Osteocyte (in vitro differentiated cells): ENCODE measurements at places on chromosomes 4 and X. TPM values are rescaled to one million over a fixed set of nuclear protein-coding genes. Genes with fewer than 3 reads are reported as not detected.

DNA sequence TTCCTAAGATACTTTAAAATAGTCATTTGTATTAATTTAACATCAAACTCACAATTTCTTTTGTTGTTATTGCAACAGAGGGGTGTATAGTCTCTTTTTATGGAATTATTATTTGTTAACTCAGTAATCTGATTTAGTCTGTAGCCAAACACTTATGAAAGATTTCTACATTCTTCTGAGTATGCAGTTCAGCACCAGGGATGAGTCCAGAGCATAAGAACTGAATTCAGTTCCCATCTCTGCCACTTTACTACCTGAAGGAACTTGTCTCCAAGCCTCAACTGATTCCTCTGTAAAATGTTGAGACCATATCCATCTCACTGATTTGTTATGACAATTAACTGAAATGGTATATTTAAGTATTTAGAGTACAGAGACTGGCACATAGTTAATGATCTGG, 45.5 kb downstream of the METTL14 start:
- H3K4me3 ChIP-seq = no peak overlapping the region
- no peak for DNase-seq
- H3K27ac ChIP-seq = peak overlapping the region; percentile 81
- peaks cover 72% of the 10 kb centered on the region for H3K4me1 ChIP-seq

- no peak overlapping the region for H3K27ac ChIP-seq
- H3K4me3 ChIP-seq = no peak overlapping the region
- no peak for DNase-seq
Measured at GRCh38 chrX:10172877-10173276, 16.1 kb downstream of the CLCN4 start.

- H3K4me1 ChIP-seq = no peaks in the 10 kb centered on the region
- no peaks in the 10 kb centered on the region for H3K36me3 ChIP-seq
- DNase-seq = no peak
- no peak overlapping the region for H3K4me3 ChIP-seq
- no peak overlapping the region for H3K27ac ChIP-seq
- H3K27me3 ChIP-seq = peaks cover 23% of the 10 kb centered on the region
Measured at GRCh38 chrX:15564981-15565579, 35.7 kb downstream of the ACE2 start.

GRCh38 chr4:118762730-118763477, 73.0 kb downstream of the SEC24D start:
- no peak overlapping the region for H3K4me3 ChIP-seq
- H3K27ac ChIP-seq = peak overlapping the region; percentile 72
- no peaks in the 10 kb centered on the region for H3K27me3 ChIP-seq
- peaks cover 83% of the 10 kb centered on the region for H3K4me1 ChIP-seq
- DNase-seq = no peak

DNA sequence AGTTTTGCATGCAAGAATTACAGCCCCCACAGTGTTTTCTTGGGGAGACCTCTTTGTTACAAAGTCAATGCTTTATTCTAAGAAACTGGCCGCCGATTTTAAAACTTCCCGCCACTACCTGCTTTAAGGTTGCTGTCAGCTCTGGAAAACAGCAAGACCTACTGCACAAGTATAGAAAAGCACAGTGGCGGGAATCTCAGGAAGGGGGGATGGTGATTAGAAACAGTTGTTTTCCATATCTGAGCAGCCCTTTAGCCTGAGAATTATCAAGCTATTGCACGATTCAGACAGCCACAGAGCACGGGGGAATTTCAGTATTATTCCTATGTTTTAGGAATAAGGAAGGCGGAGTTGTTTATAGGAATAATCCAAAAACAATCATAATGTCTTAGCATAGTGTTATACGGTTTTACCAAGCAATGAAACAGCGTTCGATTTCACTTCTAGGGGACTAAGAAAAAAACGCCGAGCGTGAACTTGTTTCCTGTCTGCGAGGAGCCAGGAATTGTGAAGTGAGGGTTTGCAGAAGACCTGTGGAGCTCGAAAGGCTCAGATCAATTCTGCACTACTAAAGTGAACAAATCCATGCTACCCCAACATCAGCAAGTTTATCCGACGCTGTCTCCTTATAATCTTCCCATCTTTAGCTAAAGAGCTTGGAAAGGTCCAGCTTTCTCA, 81.3 kb downstream of the HMGN5 start:
- H3K36me3 ChIP-seq = no peaks in the 10 kb centered on the region
- H3K27me3 ChIP-seq = peaks cover 12% of the 10 kb centered on the region
- peaks cover 8% of the 10 kb centered on the region for H3K4me1 ChIP-seq
- no peak for DNase-seq

DNA sequence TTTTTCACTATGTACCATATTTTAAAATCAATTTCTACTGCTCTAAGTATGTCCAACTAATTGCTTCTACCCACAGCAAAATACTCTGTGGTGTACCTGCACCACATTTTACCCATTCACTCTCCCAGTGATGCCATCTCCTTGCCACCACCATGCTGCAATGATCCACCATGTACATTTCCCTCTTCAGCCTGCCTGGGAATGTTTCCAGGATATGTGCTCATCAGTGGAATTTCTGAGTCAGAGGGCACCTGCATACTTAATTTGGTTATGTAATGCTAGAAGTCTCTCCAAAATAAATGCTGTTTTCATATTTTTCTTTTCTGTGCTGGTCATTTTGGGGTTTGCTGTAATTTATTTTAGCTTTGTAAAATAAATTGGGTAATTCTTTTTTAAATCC, 33.2 kb upstream of the OCIAD2 start:
- no peak for DNase-seq
- H3K4me1 ChIP-seq = peaks cover 12% of the 10 kb centered on the region
- H3K4me3 ChIP-seq = no peak overlapping the region
- H3K27ac ChIP-seq = peak overlapping the region; percentile 81
- no peaks in the 10 kb centered on the region for H3K36me3 ChIP-seq

DNA sequence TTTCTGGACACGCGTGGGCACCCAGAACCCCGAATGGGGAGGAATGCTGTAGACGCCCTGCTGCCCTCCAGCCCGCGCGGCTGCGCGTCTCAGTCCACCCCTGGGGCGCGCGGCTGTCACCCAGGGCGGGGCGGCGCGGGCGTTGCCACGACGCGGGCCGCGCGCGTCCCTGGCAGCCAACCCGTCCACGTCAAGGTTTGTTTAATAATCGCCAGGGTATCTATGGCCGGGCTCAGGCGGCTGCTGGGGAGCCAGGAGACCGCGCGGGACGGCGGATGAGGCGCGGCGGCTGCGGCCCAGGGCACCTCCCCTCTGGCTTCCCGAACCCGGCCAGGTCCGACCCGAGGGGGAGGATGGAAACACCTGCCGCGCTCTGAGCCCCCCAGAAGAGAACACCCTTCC, at the start of gene SPATA18:
Gene SPATA18, plus strand, starts transcription at position 92 of the 402 bp plus-strand sequence. CDS start 401 bp downstream, outside the sequence.
- peaks cover 32% of the 10 kb centered on the region for H3K27me3 ChIP-seq
- peaks cover 2% of the 10 kb centered on the region for H3K36me3 ChIP-seq
- peaks cover 12% of the 10 kb centered on the region for H3K4me1 ChIP-seq
- H3K4me3 ChIP-seq = peak within 1 kb of the TSS; percentile 87
- DNase-seq = no peak
- peak within 1 kb of the TSS; percentile 92 for H3K27ac ChIP-seq

DNA sequence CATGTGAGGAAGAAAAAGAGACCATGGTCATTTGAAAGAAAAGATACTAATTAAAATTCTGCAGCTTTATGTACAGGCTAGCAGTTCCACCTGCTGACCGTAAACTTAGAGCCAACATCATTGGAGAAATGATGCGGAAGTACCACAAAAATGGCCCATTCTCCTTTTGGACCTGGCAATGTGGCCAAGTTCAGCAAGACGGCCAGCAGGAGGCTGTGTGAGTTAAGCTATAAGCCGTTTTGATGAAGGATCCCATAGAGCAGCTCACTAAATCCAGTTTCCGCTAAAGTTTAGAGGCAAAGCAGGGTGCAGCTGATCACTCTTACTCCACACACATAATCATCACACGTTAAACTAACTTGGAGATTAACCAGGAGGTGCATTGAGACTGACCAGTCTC, 133.8 kb downstream of the LDB2 start:
- no peak overlapping the region for H3K27ac ChIP-seq
- peaks cover 6% of the 10 kb centered on the region for H3K4me1 ChIP-seq
- H3K27me3 ChIP-seq = no peaks in the 10 kb centered on the region
- no peak overlapping the region for H3K4me3 ChIP-seq
- DNase-seq = no peak

DNA sequence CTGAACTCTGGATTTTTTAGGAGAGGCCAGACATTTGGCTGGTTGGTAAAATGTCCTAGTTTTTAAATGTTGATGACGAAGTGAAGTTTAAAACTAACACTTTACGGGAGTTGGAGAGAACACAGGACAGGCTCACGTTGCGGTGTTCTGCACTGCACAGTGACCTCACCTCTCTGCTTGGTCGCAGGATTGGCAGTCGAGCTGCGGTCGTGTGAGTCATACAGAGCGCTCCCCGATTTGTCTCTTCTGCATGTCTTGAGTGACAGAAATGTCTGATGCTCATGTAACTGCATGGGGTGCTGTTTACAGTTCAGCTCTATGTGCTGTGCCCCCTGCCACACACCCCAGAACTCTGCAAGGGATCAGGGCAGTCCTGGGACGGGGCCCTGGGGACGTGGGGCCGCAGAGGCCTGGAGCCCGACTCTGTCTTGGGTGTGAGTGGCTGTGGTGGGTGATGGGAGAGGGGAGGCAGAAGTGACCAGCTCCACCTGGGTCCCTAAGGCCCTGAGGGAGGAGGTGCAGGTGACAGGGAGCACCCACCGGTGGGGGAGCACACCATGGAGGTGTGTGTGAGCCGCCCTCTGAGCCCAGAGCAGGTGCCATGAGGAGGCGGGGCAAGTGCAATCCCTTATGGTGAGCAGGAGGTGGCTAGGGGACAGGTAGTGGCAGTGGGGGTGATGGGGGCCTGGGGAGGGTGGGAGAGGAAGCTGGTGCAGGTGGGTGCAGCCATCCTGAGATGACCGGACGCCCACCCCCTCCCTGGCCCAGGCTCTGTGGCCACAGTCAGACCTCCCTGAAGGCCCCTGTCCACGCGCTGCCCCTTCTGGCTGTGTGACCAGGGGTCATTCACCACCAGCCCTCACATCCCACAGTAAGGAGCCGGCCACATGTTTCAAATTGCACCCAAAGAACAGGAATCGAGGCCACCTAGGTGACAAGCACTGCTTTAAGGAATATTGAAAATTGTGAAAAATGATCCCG, 77.9 kb upstream of the ADRA2C start:
- no peak overlapping the region for H3K27ac ChIP-seq
- no peak for DNase-seq
- peaks cover 12% of the 10 kb centered on the region for H3K27me3 ChIP-seq
- no peaks in the 10 kb centered on the region for H3K36me3 ChIP-seq
- H3K4me3 ChIP-seq = no peak overlapping the region
- H3K4me1 ChIP-seq = no peaks in the 10 kb centered on the region

- H3K27me3 ChIP-seq = no peaks in the 10 kb centered on the region
- peaks cover 8% of the 10 kb centered on the region for H3K36me3 ChIP-seq
Measured at GRCh38 chr4:147780137-147780777, 48.4 kb downstream of the ARHGAP10 start.

GRCh38 chrX:110143454-110144210, 140.7 kb downstream of the TMEM164 start:
- no peaks in the 10 kb centered on the region for H3K27me3 ChIP-seq
- H3K36me3 ChIP-seq = no peaks in the 10 kb centered on the region
- H3K4me3 ChIP-seq = no peak overlapping the region
- H3K27ac ChIP-seq = no peak overlapping the region
- peaks cover 1% of the 10 kb centered on the region for H3K4me1 ChIP-seq

DNA sequence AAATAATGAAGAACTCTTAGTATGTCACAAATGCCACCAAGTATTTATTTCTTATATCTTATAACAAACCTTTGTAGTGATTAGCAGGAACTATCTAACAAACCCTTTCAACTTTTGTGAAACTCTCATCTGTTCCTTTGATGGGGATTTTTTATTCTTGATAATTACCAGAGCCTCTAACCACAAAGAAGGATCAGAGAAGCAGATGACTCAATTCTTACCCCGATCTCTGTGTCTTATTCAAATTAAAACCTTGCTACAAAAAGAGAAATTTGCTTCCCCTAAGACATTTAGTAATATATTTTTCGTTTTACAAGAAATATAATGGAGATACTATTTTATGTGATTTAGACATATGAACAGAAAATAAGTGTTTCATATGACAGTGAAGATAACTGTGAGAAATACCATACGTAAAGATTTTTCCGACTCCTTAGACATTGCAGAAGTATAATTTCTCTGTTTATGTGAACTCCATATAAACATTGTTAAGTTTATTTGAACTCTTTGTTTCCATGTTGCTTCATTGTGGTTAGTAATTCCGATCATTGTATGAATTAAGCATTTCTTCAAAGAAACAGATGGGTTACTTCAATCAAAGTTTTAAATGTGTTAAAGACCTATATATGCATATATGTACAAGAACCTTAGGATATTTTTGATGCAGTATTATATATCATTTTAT, 205.4 kb downstream of the CFAP299 start:
- peaks cover 24% of the 10 kb centered on the region for H3K27me3 ChIP-seq
- DNase-seq = no peak
- no peaks in the 10 kb centered on the region for H3K4me1 ChIP-seq

- H3K4me1 ChIP-seq = no peaks in the 10 kb centered on the region
- H3K27me3 ChIP-seq = no peaks in the 10 kb centered on the region
- H3K27ac ChIP-seq = no peak overlapping the region
- DNase-seq = no peak
Measured at GRCh38 chr4:520683-521023, 21.6 kb downstream of the PIGG start.

GRCh38 chr4:103994059-103994458, 274.3 kb upstream of the TACR3 start:
- no peaks in the 10 kb centered on the region for H3K27me3 ChIP-seq
- no peaks in the 10 kb centered on the region for H3K4me1 ChIP-seq
- H3K27ac ChIP-seq = no peak overlapping the region
- DNase-seq = no peak

- no peak overlapping the region for H3K27ac ChIP-seq
- no peak for DNase-seq
- no peaks in the 10 kb centered on the region for H3K36me3 ChIP-seq
Measured at GRCh38 chrX:13493659-13494058, 75.7 kb upstream of the EGFL6 start.

The ENPEP gene
- total RNA-seq = 0.47 and 0.94 TPM in 2 replicates

The STK26 gene
- 13.9 and 14.2 TPM in 2 replicates for total RNA-seq

The CPE gene
- total RNA-seq = 190 and 195 TPM in 2 replicates

The HMGN5 gene
- total RNA-seq = 1.6 and 2.7 TPM in 2 replicates

The HGFAC gene
- total RNA-seq = 0.50 and 0.54 TPM in 2 replicates

The GRIA3 gene
- not detected in 2 replicates for total RNA-seq

The SAP30 gene
- 21.8 and 22.8 TPM in 2 replicates for total RNA-seq

The ART3 gene
- not detected in 2 replicates for total RNA-seq

The ARHGAP36 gene
- not detected in 2 replicates for total RNA-seq

The TRMT10A gene
- total RNA-seq = 5.4 and 6.3 TPM in 2 replicates
